ENCODE measurements at places on chromosomes 5 and 9.
A peak's percentile ranks its signal among the peaks of the same experiment; 100 is the strongest.

GRCh38 chr5:151825445-151825844 lies 53.7 kb downstream of the G3BP1 start:
- no peak for DNase-seq

DNA sequence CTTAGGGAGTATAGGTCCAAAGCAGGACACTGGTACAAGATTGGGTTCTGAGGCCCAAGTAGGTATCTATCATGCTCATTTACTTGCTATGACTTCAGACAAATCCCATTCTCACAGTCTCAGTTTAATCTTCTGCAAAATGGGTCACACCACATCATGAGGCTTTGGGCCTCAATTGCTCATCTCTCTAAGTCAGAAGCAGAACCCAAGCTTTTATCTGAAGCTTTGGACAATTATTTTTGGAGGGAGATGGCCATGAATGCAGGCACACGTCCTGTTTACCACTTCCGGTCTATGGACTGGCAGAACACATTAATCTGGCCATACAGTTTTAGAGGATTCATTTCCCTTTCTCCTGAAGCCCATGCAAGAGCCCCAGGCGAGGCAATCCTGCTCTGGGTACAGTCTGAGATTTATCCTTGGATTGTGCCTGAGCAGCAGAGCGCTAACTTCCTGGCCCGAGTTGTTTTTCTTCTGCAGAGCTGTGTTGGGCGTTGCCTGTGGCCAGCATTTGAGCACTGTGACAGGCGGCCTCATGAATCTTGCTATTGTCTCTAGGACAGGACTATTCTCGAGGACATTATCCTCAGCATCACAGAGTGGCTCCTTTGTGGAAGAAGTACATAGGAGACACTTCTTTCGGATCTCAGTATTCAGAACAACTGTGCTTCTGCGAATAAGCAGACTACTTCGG lies 16.1 kb downstream of the SLC22A4 start:
- DNase-seq = no peak

DNA sequence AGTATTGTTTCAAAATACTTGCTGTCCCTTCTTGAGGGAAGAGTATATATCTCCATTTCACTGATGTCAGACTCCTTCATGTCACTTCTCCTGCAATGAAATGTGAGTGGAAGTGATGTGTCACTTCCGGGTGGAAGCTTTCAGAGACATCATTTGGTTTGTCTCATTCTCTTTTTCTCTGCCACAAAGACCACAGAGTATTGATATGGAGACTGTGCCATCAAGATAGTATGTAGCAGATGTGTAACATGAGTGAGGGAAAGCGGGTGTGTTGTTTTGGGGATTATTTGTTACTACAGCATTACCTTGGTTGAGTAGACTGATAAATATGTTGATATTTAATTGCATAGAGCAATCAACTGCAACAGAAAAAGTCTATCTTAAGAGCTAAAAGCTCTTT lies 169.8 kb downstream of the FBXL7 start:
- no peak for DNase-seq

DNA sequence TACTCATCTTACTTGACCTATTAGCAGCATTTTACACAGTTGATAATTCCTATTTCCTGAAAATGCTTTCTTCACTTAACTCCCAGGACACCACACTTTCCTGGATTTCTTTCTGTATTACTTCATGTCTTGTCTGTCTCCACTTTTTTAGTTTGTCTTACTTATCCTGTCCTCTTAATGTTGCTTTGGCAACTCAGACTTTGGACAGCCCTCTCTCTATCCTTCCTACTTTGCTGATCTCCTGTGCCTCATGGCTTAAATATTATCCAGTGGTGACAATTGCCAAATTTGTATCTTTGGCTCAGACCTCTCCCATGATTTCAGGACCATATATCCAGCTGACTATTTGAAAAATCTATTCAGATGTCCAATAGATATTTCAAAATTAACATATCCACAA lies 39.8 kb upstream of the NUDT12 start:
- DNase-seq = no peak

DNA sequence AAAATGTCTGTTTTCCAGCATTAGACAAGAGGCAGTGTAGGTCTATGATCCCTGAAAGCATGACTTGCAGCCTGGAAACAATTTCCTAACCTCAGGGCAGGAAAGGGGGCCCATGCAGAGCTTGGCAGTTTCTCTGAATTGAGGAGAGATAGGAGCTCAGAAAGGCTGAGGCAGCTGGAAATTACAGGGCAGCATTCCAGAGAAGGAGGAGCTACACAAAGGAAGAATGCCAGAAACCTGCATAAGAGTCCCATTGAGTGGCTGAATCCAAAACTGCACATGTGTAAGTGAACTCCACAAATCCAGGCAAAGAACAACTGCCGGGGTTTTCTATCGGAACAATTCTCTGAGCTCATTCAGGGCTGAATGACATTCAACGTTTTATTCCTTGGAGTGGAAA lies 346.8 kb downstream of the PIK3R1 start:
- DNase-seq = no peak

DNA sequence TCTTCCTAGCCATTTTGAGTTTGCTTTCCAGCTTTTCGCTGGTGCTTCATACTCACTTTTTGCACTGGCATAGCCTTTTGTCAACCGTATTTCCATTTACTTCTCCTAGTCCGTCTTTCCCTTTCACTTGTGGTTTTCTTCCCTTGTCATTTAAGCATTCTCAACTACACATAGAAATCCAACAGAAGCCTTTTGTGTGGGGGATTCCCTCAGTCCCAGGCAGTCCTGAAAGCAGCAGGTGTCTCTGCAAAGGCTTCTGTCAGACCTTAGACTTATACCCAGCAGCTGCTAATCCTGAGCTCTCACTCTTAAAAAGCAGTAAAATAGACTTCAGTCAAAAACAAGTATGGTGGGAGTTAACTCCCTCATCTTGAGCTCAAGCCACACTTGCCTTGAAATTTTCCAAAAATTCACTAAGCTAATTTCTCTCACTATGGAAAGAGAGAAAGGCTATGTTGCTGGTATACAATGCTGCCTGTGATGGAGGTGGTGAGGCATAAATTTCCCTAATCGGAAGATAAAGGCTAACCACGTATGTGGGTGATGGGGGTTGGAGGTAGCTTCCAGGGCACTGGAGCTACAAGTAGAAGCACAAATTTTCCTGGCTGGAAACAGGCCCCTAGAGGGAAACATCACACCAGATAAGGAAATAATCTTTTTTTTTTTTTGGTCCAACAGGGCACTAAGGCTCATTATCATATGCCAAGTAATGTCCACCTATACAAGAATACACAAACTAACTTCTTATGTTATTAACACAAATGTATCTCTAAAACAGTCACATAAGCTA lies 34.8 kb upstream of the IFNK start:
- no peak for DNase-seq

- no peak for DNase-seq
Observed at GRCh38 chr9:98094316-98094715, 24.7 kb downstream of the TRIM14 start.

- no peak for DNase-seq
Observed at GRCh38 chr9:12813960-12814876, 39.4 kb downstream of the LURAP1L start.

DNA sequence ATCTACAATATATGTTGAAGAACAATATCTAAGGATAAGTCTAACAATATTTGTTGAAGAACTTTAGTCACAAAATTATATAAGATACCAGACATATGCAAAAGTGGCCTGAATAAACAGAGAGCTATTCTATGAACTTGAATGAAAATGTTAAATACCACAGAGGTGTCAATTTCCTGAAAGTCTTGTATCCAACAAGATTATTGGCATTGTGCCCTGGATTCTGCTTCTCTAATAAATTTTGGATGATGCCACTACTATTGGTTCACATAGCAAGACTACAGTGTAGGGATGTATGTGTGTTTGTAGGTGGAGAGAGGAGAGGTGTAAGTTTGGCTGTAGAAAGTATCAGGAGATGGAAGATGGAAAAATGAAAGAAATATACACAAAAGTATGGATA lies 731.8 kb upstream of the RGMB start:
- DNase-seq = no peak

DNA sequence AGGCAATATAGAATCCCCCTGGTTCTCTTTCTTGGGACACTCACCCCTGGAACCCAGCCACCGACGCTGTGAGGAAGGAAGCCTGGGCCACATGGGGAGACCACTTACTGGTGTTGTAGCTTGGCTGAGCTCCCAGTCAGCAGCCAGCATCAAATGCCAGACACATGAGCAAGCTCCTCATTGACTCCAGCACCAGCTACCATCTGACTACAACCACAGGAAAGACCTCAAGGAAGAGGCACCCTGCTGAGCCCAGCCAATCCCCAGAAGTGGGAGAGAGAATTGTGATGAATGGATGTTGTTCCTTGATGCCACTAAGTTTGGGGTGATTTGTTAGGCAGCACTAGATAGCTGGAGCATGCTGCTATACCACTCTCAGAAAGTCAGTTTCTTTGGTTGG lies 36.0 kb downstream of the BNIP1 start:
- no peak for DNase-seq

GRCh38 chr9:69981686-69982445 lies 61.8 kb upstream of the MAMDC2 start:
- no peak for DNase-seq

DNA sequence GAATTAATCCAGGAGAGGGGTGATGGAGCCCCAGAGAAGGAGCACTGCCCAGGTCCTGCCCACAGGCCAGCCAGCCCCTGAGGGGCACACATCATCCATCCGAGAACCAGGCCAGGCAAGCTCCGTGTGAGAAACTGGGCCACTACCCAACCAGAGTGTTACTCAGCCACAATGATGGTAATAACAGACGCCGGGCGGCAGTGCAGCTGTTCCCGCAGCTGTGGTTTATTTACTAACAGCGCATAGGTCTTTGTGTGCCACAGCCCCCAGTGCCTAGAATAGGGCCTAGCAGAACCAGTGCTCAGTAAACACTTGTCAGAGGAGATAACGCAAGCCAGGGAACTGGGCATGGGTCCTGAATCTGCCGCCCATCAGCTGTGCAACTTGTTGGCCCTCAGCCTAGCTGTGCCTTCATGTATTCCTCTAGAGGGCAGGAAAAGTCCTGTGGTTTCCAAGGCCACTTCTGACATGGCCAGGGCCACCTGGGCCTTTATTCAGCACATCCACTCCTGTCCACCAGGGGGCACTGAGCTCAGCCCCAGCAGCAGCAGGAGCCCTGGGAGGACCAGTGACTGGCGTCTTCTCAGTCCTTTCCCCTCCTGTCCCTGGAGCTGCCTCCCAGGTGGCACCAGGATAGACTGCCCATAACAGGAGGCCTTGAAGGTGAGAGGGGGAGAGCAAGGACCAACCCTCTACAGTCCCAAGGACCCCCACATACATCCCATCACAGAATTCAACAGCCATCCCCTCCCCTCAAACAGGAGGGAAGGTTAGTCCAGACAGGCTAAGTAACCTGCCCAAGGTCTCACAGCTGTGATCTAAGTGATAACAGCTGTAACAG lies 2.1 kb downstream of the MXD3 start:
- peak; percentile 56 for DNase-seq

DNA sequence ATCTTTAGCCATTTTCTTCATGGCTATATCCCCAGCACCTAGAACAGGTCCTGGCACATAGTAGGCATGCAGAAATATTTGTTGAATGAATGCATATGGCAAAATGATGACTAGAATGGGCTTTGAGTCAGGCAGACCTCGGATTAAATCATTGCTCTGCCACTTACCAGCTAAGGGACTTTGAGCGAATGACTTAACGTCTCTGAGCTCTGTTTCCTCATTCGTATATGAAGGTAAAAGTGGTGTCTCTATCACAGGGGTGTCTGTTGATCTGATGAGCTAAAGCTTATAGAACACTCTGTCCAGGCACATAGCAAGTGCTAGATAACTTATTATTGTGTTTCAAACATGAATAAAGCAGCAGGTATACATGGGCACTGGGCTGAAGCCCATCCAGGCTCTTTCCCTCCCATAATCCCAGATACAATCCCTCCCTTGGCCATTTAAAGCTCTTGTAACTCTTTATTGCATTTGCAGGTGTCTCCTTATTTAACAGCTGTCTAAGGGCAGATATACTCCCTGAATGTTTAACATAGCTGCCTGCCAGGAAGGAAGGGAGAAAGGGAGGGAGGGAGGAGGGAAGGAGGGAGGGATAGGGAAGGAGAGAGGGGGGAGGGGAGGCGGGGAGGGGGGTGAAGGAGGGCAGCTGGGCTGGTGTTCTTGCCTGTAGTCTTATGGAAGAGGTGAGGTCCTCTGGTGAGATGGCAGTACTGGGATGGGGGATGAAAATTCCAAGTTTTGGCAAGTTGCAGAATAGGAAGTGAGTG lies 23.2 kb upstream of the STXBP1 start:
- DNase-seq = no peak

DNA sequence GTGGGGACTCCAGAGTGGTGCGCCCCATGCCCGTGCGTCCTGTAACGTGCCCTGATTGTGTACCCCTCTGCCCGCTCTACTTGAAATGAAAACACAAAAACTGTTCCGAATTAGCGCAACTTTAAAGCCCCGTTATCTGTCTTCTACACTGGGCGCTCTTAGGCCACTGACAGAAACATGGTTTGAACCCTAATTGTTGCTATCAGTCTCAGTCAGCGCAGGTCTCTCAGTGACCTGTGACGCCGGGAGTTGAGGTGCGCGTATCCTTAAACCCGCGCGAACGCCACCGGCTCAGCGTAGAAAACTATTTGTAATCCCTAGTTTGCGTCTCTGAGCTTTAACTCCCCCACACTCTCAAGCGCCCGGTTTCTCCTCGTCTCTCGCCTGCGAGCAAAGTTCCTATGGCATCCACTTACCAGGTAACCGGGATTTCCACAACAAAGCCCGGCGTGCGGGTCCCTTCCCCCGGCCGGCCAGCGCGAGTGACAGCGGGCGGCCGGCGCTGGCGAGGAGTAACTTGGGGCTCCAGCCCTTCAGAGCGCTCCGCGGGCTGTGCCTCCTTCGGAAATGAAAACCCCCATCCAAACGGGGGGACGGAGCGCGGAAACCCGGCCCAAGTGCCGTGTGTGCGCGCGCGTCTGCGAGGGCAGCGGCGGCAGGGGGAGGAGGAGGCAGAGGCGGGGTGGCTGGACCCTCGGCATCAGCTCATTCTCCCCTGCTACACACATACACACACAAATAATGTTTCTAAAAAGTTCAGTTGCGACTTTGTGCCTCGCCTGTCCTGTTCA lies 668 bp downstream of the GLIS3 start:
- peak; percentile 5 for DNase-seq

- DNase-seq = no peak
Observed at GRCh38 chr9:112631313-112632070, 86.4 kb downstream of the INIP start.

- no peak for DNase-seq
Observed at GRCh38 chr5:173453167-173453566, 125.0 kb upstream of the STC2 start.

DNA sequence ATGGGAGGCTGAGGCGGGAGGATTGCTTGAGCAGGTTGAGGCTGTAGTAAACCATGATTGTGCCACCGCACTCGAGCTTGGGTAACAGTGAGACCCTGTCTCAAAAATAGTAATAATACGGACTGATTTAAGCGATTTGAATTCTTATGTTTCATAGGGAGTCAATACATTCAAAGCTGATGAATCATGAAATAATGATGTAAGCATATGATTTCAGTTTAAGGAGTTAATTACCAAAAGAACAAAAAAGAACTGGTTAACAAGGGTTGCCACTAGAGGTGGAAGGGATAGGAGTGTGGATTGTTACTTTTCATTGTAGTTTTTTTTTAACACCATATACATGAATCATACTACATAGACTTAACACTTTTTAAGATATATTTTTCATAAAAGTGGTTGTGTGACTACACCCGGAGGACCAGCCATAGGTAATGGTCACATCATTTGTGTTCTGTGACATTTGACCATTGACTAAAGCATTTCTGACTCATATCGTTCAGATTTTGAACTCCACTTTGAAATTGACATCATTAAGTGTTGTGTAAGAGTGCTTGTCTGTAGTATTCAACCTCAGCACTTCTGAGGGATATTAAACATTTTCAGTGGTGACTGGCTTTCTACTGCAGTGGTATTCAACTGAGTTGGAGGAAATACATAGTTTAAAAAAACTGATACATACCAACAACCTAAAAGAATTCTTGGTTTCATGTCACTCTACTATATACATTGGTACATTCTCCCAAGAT lies 7.0 kb downstream of the TRMT10B start:
- DNase-seq = no peak
